SW 1271 (cell line): ENCODE measurements at places on chromosomes 12 and 14.
A peak's percentile ranks its signal among the peaks of the same experiment; 100 is the strongest.

- DNase-seq, result no peak
These were observed 96.8 kb downstream of the PPHLN1 start for GRCh38 chr12:42422785-42423184.

DNA sequence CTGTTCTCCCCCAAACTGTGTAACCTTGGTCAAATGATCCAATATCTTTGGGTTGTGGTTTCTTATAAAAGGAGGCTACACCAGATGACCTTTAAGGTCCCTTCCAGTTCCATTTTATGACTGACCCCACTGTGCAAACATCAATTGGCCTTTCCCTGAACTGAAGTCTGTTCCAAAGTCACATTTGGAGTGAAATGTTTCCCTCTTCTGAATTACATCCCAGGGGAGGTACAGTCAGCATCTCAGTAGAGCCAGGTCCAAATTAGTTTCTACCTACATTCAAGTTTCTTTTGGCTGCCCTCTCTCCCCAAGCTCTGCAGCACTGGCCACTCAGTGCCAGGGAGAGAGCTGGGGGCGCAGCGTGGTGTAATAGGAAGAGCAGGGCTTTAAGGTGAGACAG, 34.4 kb downstream of the LIMA1 start:
- no peak for DNase-seq

- no peak for DNase-seq
These were observed 366.2 kb downstream of the DUSP6 start for GRCh38 chr12:88986056-88986455.

DNA sequence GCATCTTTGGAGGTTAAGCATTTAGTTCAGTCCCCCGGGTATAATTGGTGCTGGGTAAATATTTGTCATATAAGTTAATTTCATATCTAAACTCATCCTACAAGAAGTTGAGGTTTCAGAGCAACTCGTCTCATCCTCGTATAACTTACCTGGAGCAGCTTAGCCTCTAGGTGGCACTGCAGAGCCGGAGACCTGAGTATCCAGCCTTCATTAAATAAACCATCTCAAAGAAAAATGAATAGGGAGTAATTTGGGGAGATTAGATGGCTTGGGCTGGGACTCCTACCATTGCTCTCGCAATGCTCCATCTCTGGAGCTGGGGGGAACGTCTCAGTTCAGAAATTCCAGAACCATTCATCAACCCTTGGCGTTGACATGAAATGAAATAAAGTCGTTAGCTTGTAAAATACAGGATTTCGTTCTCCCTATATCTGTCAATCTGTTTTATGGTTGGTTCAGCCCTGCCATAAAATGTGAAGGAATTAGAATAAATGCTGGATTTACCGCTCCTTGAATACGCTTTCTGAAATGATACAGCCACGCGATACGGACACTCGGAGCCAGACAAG, 122.9 kb upstream of the TMEM132D start:
- peak; percentile 32 for DNase-seq

GRCh38 chr12:112924986-112925385, 13.3 kb upstream of the OAS3 start:
- no peak for DNase-seq

- DNase-seq, result no peak
These were observed 22.6 kb downstream of the TCTN1 start for GRCh38 chr12:110636516-110636915.

GRCh38 chr12:68975811-68976210, 42.8 kb upstream of the CPM start:
- no peak for DNase-seq

GRCh38 chr12:27293463-27293862, 39.2 kb upstream of the BMAL2 start:
- DNase-seq, result no peak

GRCh38 chr12:130147875-130148596, 14.2 kb upstream of the FZD10 start:
- DNase-seq, result no peak

DNA sequence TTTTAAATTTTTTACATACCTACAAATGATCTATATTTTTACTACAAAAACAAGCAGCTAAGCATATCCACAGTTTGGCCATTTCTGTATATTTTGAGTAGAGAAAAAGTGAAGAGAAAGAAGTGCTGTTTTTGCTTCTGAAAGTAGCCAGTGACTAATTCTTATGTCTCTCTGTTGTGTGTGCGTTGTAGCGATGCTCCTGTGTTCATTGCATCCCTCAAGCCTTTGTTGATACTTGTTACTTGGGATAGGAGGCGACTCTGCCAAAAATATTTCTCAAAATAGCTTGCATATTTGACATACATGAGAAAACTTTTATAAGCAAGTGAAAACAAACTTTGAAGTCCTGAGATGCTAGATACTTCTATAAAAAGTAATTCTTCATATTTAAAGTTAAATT, 714.1 kb downstream of the FSCB start:
- no peak for DNase-seq

- no peak for DNase-seq
These were observed 29.1 kb upstream of the ZNF641 start for GRCh38 chr12:48379794-48380193.

DNA sequence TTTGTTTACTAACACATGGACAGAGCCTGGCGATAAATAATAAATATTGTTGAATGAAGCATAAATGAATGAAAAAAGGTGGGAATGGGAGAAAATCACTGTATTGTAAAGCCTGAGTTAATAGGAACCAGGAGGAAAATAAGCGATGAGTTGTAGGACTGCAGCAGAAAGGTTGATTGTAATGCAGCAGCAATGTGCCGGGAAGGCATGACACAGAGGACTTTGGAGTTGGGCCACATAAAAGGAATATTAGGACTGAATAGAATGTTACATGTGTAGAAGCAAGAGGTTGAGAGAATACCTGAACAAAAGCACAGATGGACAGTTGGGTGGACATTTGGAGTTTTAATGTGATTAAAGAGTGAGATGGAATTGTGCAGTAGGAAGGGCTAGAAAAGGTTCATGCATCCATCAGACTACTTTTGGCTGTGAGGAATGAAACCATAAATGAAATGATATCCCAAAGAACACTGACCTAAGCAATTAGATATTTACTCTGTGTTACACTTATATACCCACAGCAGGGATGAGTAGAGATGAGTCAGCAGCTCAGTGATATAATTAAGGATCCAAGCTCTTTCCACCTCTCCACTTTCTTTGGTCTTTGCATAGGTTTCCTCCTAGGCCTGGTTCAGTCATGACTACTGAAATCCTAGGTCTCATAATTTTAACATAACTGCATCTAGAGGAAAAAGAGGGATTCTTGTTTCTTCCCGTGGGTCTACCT, 55.4 kb downstream of the CCER1 start:
- DNase-seq, result no peak

DNA sequence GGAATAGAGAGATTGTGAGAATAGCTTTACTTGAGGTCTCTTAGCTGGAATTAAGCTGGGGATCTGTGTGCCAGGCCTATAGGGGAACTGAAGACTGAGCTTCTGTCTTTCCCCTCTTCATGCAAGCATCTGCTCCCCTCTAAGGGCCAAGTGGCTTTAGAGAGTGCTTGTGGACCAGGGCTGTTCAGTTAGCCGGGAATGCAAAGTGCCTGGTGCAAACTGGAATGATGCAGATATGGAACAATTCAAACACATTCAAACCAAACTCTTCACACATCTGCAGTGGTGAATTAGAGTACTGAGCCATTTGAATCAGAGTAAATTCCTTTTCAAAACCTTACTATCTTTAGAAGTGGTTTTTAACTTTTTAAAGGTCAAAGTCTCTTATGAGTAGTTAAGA, 99.0 kb downstream of the LIN7A start:
- DNase-seq, result no peak

DNA sequence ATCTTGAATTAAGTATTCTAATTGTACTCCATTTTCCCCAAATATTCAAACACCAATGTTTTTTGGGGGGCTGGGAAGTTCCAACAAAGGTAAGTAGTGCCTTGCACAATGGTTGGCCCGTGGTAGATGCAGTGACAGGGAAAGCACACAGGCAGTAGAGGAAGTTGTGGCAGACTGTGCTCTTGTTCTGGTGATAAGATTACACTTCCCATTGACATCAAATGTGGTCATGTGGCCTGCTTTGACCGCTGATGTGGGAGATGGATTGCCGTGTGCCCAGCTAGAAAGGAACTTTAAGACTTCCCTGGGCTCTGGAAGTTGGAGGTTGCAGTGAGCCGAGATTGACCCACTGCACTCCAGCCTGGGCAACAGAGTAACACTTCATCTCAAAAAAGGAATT, 223.8 kb downstream of the VRK1 start:
- no peak for DNase-seq

- no peak for DNase-seq
These were observed 157.4 kb upstream of the TMEM260 start for GRCh38 chr14:56422221-56422620.

GRCh38 chr14:21106498-21107282, 5.8 kb downstream of the TMEM253 start:
- peak; percentile 74 for DNase-seq

- DNase-seq, result no peak
These were observed 12.2 kb upstream of the OR5AU1 start for GRCh38 chr14:21168055-21168454.

GRCh38 chr14:105930572-105930971, 404.2 kb downstream of the TMEM121 start:
- DNase-seq, result no peak

DNA sequence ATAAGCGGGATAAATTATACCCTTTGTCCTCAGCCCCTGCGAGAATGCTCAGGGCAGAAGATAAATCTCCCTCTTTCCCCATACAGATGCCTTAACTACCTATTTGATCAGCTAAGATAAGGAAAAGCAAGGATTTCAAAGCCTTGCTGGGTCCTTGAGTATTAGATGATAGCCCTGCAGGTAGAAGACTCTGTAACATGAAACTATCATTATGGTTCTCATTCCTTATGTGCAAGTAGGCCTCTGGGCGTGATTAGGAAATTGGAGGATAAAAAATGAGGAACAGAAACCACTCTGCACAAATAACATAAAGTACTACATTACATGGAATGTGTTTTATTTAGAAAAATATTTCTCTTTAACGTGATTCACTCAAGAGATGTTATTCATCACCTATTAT, 14.5 kb upstream of the WDR89 start:
- no peak for DNase-seq

GRCh38 chr12:51362307-51362706, 15.8 kb upstream of the CELA1 start:
- DNase-seq, result no peak

GRCh38 chr14:98348505-98348904, 923.5 kb downstream of the BCL11B start:
- DNase-seq, result no peak

DNA sequence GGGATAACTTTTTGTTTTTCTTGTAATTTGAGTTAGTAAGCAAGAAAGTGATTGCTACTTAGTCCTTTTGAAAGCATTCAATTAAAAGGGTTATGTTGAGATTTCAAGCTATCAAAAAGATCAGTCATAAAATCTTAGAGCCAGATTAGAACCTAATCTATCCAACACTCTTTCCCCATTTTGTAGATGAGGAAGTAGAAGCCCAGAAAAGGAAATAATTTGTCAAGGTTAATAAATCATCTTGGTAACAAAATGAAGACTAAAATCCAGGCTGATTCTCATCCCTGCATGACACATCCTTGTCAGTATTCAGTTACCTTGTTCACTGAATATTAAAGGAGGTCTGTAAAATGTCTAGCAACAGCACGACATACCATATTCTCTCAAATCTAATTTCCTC, 26.5 kb downstream of the PPP1R13B start:
- DNase-seq, result no peak

DNA sequence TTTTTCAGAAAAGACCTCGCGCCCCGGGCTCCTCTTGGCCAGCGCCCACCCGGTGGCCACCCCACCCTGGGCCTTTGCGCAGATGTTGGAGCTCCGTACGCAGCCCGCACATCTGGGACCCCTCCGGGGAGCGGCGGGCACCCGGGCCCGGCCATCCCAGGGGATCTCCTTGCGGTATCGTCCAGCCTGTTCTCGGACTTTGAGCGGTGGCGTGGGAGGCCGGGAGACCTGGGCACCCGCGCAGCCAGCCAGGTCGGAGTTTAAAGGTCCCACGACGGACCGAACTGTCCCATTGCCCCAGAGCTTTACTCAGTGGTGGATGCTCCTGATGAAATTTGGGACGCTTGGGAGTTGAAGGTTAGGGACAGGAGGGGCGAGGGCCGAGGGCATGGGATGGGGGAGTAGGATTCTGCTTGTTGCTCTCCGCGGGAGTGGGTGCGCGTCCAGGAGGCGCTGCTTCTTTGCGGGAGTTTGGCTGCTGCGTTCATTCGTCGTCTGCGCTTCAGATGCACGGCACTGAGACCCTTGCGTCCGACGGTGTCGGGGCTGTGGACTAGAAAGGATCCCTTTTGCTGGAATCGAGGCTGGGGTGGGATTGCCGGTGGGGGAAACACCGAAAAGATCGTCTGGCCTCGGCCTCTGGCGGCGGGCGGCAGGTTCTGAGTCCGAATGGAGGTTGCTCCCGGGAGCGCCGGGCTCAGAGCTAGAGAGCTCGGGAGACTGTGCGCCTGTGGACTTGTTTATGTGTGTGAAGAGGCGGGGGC, 1.4 kb downstream of the NTF3 start:
- no peak for DNase-seq

DNA sequence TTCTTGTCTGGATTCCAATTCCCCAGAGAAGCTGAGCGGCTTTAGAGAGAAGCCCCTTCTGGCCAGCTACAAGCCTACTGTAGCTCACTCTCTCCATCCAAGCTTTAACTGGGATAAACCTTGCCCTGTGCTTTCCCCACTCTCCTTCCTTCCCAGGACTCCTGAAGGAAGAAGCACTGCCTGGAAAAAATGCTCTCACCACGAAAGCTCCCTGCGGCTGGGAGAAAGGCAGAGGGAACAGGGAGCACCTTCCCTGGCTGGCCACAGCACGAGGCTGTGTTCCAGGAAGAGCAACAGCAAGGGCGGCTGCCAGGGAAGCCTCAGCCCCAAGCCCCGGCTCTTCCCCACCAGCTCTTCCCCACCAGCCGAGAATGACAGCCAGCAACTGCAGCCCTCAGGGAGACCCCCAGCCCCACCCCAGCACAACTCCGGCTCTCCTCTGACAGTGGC, 40.8 kb upstream of the PNMA1 start:
- no peak for DNase-seq

DNA sequence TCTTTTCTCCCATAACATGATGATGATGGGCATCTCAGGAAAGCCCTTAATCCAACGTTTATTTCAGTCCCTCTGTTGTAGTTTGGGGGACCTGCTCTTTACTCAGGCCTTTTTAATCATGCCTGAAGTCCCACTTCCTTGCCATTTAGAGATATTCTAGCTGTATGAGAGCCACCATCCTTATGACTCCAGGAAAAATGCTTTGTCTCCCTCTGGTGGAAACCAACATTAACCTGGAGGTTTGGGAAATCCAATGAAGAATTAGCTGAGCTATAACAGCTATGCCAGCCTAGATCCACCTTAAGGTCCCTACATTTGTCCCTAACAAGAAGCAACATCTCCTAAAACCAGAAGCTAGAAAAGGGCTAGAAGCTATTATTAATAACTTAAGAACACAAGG, 1399.1 kb downstream of the LRFN5 start:
- DNase-seq, result no peak

DNA sequence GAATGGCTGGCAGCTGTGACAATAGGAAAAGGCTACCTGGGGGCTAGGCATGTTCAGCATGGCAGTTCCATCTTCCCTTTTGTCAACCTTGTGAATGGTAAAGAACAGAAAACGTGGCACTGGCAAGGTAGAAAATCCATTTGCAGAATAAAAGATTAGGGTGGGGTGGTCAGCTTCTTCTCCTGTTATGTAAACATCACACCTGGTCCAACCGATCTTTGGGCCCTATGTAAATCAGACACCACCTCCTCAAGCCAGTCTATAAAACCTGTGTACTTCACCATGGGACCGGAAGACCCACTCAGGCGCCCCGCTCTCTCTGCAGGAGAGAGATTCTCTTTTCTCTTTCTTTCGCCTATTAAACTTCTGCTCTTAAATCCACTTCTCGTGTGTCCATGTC, 19.6 kb upstream of the TMEM30B start:
- no peak for DNase-seq
